ENCODE measurements at places on chromosomes 2 and 18.
A peak's percentile ranks its signal among the peaks of the same experiment; 100 is the strongest.

DNA sequence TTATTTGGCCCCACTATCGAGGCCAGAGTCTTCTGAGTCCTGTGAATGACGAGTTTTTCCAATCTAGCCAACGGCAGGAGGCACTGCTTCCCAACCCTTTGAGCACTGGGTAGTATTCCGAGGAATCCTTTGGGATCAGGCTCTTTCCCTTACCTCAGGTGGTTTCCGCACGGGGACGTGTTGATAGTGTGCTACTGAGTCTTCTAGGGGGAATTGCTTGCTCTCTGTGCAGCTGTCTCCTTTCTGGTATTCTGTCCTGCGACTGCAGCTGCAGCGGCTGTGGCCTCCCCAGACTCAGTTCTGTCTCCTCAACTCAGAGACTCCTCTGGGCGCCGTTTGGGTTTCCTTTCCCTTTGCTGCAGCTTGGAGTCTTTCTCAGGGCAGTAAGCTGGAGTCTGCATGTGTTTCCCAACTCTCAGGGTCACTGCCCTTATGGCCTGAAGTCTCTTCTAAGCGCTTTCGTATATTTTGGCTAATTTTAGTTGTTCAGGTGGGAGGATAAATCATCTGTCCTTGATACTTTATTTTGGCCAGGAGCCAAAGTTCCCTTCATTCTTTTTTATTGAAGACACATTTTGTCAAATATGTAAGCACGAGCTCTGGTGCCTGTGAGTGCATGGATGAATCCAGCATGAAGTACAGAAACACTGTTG is 118.4 kb downstream of the MAP4K4 start:
- no peak for DNase-seq

DNA sequence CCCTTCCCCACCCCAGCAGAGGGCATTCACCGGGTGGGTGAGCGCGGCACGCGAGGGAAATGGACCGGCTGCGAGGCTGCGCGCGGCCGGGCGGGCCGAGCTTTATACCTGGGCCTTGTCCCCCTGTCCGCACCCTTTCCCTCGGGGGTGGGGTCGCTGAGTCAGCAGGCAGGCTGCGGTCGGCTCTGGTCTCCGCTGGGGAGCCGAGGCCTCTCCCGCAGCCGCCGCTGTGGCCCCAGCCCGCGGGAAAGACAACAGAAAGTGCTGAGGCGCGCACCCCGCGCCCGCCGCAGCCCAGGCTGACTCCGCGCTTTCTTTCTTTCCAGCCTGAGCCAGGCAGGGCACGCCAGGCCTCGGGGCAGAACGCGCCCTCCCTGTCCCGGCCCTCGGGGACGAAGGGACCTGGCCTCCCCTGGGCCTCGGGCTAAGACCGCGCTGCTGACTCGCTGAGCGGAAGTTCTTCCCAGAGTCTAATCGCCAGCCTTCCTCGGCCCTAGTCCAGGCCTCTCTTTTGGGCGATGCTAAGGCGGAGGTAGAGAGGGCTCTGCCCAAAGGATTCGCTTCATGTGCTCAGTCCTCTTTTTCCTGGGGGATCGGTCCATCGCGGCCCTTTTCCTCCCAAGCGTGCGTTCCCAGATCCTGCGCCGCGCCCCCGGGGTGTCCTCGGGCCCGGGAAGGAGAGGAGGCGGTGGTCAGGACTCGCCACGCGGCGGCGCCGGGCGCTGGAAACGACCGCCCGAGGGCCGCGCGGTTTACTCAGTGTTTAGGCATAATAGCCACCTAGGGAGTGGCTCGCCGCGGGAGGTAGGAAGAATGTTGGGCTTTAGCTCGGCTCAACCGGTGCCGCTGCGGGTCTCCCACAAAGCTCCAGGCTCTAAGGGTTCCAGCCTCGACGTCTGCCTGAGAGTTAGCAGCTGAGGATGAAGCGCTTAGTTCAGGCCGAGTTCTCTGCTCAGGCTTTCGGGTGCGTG is at the start of gene CRYBA2:
CRYBA2 (minus strand) TSS at position 78 of the 971 bp plus-strand sequence. CDS start 246 bp downstream, outside the sequence.
- DNase-seq = no peak

DNA sequence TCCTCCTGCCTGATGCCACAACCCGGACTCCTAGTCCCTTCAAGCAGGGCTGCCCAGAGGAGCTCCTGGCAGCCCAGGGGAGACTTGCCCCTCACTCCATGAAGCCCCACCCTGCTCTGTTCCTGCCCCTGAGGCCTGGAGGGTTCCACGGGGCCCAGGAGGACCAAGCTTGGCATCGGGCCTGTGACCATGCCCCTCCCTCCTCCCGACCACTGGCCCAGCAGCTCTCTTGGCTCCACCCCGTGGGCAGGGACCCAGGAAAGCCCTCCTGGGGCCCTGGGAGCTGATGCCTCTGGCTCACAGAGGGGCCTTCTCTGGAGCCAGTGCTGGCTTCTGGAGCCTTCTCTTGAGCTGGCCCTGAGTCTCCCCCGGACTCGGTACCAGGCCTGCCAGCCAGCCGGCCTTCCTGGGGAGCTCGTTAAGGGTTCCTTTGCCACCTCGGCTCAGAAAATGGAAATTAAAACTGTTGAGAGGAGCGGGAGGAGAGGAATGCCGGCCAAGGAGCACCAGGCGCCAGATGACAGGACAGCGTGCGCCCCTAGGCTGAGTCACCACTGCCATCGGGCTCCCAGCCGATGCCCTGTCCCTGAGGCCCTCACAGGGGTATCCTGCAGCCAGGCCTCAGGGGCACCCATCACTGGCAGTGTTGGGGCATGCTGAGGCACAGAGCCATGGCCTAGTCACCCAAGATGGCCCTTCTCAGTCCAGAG is 40.6 kb upstream of the SNED1 start:
- DNase-seq = peak; percentile 25

GRCh38 chr2:206981739-206982340 is 42.5 kb downstream of the CPO start:
- DNase-seq = peak; percentile 86

DNA sequence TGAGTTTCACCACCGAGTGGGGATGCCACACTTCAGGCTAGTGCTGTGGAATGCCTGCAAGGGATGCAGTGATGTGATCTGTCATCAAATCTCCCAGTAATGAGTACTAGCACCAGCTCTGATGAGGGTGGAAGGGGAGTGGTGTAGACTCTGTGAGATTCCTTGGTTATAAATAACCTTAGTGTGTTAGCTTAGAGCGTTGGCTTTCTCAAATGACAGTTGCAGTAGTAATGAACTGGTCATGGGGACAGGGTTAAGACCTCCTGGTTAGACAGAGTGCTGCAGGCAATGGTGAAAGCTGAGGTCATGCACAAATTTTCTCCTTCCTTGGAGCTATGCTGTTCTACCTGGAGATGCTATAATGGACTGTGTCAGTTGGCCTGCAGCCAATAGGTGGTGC is 1063.4 kb upstream of the CRIM1 start:
- DNase-seq = no peak

DNA sequence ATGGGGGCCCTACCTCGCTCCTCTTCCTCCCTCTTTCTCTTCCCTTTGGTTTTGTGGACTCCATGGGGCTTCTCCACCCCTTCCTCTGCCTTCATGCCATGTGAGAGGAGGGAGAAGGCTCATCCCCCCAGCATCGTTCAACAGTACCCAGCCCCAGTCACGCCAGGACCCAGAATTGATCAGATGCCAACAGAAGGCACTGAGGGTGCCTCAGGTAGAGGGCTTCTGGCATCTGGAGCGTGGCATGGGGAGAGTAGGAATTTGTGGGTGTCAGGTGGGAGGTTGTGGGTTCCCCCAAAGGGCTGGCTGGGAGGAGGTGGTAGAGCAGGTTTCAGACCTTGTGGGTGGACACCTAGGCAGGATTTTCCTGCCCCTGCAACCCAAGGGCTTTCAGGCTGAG is 122.0 kb downstream of the TWIST2 start:
- no peak for DNase-seq

All from cerebellar cortex (tissue), 1 donor.